Hepatocyte (in vitro differentiated cells): ENCODE measurements at places on chromosomes 16 and 17.
A peak's percentile ranks its signal among the peaks of the same experiment; 100 is the strongest.

DNA sequence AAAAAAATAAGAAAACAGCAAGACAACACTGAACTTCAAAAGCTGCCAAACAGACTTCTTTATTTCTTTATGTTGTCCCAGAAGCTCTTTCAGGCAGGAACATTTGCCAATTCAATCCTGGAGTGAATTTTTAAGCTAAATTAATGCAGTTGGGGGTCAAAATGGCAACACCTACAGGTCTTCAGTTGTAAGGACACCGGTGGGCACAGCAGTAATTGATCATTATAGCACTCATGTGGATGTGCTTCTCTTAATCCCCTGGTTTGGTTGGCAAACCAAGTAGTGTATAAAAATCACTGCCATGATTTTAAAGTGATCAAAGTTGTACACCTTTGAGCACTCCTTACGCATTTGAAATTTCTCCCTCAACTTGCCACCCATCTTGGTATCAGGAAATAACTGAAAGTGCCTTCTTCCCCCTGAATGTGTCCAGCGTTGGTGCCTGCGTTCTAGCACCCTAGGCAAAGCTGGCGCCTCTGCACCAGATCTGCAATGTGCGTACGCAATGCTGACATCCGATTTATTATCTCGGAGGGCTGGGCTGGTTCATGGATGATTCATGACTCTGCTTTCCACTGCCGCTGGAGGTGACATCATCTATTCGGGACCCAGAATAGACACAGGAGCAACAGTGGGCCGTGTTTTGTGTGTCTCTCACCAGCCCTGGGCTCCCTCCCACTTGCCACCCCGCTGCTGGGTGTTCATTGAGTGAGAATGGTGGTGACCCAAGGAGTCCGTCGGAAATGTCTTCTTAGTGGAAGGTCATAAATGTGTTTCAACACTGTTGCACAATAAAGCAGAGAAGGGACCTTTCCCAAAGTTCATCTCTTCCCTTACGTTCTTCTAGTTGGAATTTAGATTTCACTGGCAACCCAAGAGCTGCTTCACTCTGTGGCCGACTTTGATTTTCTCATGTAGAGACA lies 203.4 kb downstream of the CCDC182 start:
- H3K27me3 ChIP-seq, result no peaks in the 10 kb centered on the region
- no peaks in the 10 kb centered on the region for H3K36me3 ChIP-seq
- H3K27ac ChIP-seq, result peak overlapping the region; percentile 79
- H3K4me3 ChIP-seq, result no peak overlapping the region
- peak; percentile 81 for DNase-seq

- no peak overlapping the region for H3K27ac ChIP-seq
- H3K4me3 ChIP-seq, result no peak overlapping the region
- no peaks in the 10 kb centered on the region for H3K36me3 ChIP-seq
- no peaks in the 10 kb centered on the region for H3K4me1 ChIP-seq
These were observed 224.9 kb downstream of the CNTNAP4 start for GRCh38 chr16:76502063-76502462.

DNA sequence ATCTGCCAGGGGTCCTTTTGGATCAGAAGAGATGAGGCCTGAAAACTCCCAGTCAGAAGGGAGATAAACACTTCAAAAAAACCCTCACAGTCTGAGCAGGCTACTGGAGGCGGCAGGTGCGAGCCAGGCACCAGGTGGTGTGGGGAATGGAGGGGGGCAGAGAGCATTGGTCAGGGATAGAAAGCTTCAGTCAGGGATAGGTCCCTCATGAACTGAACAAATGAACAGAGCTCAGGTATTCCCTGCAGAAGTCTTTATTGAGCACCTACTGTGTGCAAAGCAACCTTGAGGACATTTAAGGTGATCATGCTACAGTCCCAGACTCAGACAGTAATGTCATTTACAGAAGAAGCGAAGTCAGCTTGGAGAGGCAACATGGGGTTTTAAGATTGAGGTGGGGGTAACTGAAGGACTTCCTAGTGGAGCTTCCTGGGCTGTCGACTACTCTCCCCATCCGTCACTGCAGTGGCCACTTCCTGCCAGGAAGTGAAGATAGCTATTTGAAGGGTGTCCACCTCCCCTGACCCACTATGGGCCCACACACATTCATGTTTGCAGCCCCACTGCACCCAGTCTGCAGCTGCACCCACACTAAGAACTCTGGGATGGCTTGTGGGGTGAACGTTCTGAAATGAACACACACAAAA lies 3.2 kb downstream of the KIFC3 start:
- H3K27me3 ChIP-seq, result no peaks in the 10 kb centered on the region
- H3K36me3 ChIP-seq, result no peaks in the 10 kb centered on the region
- peaks cover 68% of the 10 kb centered on the region for H3K4me1 ChIP-seq
- H3K27ac ChIP-seq, result peak overlapping the region; percentile 90
- no peak for DNase-seq

DNA sequence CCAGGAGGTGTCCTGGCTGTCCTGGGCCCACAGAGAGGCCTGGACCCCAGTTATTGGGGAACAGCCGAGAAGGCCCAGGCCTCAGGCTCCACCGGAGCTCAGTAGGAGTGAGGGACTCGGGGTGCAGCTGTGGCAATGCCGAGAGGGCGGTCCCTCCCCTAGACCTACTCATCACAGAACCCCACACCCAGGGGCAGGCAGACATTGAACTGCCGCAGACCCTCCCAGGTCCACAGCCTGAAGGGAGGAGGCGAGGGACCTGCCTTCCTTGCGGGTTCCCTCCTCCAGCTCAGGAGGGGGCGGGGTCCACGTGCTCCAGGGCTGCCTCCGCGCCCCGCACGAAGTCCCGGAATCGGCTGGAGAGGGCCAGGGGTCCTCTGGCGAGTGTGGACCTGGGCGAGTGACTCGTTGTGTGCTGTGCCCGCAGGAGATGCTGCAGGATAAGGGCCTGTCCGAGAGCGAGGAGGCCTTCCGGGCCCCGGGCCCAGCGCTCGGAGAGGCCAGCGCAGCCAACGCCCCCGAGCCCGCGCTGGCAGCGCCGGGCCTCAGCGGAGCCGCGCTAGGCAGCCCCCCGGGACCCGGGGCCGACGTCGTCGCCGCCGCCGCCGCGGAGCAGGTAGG lies 3.9 kb downstream of the TBX4 start:
- H3K27ac ChIP-seq, result peak overlapping the region; percentile 98
- peaks cover 52% of the 10 kb centered on the region for H3K4me1 ChIP-seq
- H3K36me3 ChIP-seq, result no peaks in the 10 kb centered on the region
- no peak for DNase-seq

DNA sequence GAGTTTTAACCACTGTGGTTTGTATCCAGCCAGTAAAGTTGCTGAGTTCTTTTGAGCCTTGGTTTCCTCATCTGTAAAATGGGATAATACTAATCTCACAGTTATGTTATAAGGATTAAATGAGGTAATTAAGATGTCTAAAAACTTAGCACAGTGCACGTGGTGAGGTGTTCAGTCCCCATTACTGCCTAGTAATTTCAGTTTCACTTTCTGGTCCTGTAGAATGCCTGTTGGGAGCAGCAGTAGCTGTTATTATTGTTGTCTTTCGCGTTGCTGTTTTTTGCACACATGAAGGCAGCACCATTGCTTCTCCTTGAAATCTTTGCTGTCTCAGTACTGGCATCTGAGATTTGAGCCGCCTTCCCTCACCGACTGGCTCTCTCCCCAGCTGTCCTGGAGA lies 182.4 kb downstream of the DNAH9 start:
- no peak overlapping the region for H3K4me3 ChIP-seq
- H3K4me1 ChIP-seq, result peaks cover 2% of the 10 kb centered on the region
- H3K36me3 ChIP-seq, result no peaks in the 10 kb centered on the region
- no peaks in the 10 kb centered on the region for H3K27me3 ChIP-seq
- no peak overlapping the region for H3K27ac ChIP-seq

DNA sequence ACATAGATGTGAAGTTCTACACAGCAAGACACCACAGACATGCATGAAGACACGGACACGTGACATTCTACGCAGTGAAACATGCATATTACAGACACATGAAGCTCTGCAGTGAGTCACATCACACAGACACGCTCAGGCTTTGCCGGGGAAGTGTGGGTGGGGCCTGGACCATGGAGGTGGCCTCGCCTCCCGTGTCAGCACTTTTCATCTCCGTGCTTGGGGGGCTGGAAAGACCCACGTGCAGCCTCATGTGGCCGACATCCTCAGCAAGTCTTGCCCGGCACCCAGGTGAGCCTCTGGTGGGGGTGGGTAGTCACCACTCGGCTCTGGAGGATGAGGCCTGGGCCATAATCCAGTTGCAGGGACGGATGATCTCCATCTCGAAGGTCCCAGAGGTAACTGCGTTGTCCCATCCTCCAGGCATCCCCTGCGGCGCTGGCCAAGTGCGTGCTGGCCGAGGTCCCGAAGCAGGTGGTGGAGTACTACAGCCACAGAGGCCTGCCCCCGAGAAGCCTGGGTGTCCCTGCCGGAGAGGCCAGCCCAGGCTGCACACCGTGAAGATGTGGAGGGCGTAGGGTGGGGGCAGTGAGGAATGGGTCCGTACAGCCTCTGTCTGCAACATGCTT lies 17.3 kb upstream of the DPEP1 start:
- DNase-seq, result no peak
- no peaks in the 10 kb centered on the region for H3K36me3 ChIP-seq
- no peaks in the 10 kb centered on the region for H3K4me1 ChIP-seq

GRCh38 chr16:84782846-84783245 lies 36.9 kb upstream of the CRISPLD2 start:
- no peak for DNase-seq
- no peaks in the 10 kb centered on the region for H3K27me3 ChIP-seq
- H3K36me3 ChIP-seq, result peaks cover 10% of the 10 kb centered on the region
- no peak overlapping the region for H3K4me3 ChIP-seq
- H3K27ac ChIP-seq, result no peak overlapping the region

- H3K27me3 ChIP-seq, result peaks cover 31% of the 10 kb centered on the region
- no peak overlapping the region for H3K4me3 ChIP-seq
- peak; percentile 86 for DNase-seq
- H3K36me3 ChIP-seq, result no peaks in the 10 kb centered on the region
- H3K4me1 ChIP-seq, result no peaks in the 10 kb centered on the region
These were observed 50.0 kb upstream of the STH start for GRCh38 chr17:45948881-45949624.

- no peaks in the 10 kb centered on the region for H3K36me3 ChIP-seq
- DNase-seq, result no peak
- H3K4me3 ChIP-seq, result no peak overlapping the region
- peaks cover 18% of the 10 kb centered on the region for H3K4me1 ChIP-seq
These were observed 39.3 kb downstream of the ENGASE start for GRCh38 chr17:79113699-79114457.

DNA sequence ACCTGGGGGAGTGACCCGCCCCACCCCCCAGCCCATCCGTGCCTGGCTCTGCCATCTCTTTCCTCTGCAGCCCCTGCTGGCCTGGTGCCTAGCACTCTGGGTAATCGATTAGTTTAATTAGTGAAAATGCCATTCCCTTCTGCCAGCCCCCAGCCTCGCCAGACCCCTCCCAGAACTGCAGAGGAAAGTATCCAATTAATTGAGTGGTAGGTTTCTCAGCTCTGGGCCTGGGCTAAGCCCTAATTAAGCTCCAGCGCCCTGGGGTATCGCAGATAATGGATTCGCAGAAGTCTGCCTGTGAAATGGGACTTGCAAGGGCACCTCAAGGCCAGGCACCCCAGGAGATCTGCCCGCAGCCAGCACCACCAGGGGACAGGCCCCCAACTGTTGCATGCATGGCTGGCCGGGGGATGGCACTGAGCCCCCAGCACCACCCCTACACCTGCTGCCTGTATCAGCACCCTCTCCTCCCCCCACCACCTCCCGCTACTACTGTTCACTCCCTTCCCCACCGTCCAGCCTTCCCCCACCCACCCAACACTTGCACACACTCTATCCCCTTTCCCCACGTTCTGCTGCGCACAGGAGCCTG lies 19.7 kb upstream of the SPPL2C start:
- H3K4me3 ChIP-seq, result no peak overlapping the region
- no peak overlapping the region for H3K27ac ChIP-seq
- no peaks in the 10 kb centered on the region for H3K36me3 ChIP-seq

GRCh38 chr17:12743046-12743445 lies 46.3 kb upstream of the ARHGAP44 start:
- DNase-seq, result no peak
- peaks cover 7% of the 10 kb centered on the region for H3K4me1 ChIP-seq
- H3K4me3 ChIP-seq, result no peak overlapping the region
- no peaks in the 10 kb centered on the region for H3K27me3 ChIP-seq

- peak overlapping the region; percentile 60 for H3K27ac ChIP-seq
- no peak overlapping the region for H3K4me3 ChIP-seq
- H3K4me1 ChIP-seq, result peaks cover 17% of the 10 kb centered on the region
- H3K27me3 ChIP-seq, result no peaks in the 10 kb centered on the region
- H3K36me3 ChIP-seq, result no peaks in the 10 kb centered on the region
These were observed 20.7 kb upstream of the FOXJ1 start for GRCh38 chr17:76161619-76162266.

- H3K4me1 ChIP-seq, result no peaks in the 10 kb centered on the region
- no peak for DNase-seq
- no peak overlapping the region for H3K4me3 ChIP-seq
- H3K27ac ChIP-seq, result no peak overlapping the region
- H3K27me3 ChIP-seq, result no peaks in the 10 kb centered on the region
These were observed 308.1 kb upstream of the ZFHX3 start for GRCh38 chr16:73355981-73356380.

DNA sequence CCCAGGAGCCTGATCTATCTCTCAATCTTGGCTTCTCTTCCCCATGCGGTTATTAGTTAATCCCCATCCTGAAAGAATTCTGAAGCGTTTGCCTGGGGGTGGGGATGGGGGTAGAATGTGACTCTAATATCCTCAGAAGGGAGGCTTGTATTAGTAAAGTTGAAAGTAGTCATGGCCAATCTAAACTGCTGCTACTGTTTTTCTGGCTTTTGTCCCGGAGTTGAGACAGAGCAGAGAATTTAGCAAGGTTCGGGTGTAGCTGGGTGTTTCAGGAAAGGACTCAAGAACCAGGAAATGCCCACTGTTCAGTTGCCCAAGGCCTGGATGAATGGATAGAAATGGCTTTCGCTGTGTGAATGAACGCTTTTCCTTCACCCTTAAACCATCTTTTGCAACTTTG lies 17.6 kb upstream of the ITGAM start:
- no peaks in the 10 kb centered on the region for H3K4me1 ChIP-seq
- no peak for DNase-seq
- H3K27ac ChIP-seq, result no peak overlapping the region
- no peaks in the 10 kb centered on the region for H3K36me3 ChIP-seq

DNA sequence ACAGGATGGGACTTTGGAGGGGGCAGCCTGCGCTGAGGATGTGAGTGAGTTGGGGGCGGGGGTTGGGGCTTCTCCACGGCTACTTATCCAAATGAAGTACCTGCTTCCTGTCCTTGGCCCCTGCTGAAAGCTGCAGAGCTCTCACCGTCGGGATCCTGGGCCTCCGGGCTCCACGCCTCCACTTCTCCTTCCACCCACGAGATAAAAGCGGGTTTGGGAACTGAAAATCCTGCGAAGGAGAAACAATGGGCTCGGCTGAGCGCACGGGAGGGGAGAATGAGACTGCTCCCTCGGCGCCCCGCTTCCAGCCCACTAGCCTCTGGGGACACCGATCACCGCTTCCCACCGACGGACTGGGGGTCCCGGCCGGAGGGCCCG lies 486 bp downstream of the ZNF785 start:
- H3K27me3 ChIP-seq, result no peaks in the 10 kb centered on the region
- peak; percentile 21 for DNase-seq
- peak overlapping the region; percentile 88 for H3K27ac ChIP-seq
- peak overlapping the region; percentile 50 for H3K4me3 ChIP-seq
- peaks cover 7% of the 10 kb centered on the region for H3K4me1 ChIP-seq
